Stimulated activated effector memory CD8-positive, alpha-beta T cell treated with anti-CD3 and anti-CD28 coated beads, Interleukin-12 subunit alpha, Interleukin-12 subunit beta, amount 100 ng/mL, for 72 hours (primary cell): ENCODE measurements at places on chromosomes 2 and 18.
A peak's percentile ranks its signal among the peaks of the same experiment; 100 is the strongest.

DNA sequence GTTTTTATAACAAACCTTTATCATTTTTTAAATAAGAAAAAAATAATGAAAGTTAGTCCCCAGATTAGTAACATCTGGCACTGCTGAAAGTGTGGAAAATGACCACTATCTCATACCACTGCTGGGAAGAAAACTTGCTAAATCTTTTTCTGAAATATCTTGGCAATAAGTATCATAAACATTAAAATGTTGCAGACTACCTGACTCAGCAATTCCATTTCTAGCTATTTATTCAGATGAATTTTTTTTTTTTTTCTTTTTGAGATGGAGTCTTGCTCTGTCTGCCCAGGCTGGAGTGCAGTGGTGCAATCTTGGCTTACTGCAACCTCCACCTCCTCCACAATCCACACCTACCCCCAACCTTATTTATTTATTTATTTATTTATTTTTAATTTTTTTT is 35.3 kb upstream of the SOS1 start:
- no peak for DNase-seq

GRCh38 chr18:8960740-8961657 is 141.5 kb upstream of the NDUFV2 start:
- no peak for DNase-seq

GRCh38 chr2:59277671-59278070 is 1036.5 kb upstream of the FANCL start:
- DNase-seq: no peak

DNA sequence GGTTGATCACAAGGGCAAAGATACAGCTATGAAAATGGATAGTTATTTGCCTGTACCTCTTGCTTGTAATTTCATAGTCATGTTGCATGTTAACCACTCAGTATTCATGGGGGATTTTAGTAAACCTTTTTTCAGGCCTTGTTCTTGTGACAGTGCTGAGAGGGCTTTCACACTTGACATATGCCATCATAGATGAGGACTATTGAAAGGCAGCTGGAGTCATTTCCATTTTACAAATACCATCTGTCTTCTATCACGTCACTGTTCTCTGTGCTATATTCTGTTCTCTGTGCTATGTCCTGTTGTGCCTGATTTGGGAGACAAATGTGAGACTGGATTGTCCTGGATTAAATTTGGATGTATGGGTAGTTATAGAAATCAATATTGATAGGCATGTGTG is 131.7 kb downstream of the LYPD6B start:
- no peak for DNase-seq

DNA sequence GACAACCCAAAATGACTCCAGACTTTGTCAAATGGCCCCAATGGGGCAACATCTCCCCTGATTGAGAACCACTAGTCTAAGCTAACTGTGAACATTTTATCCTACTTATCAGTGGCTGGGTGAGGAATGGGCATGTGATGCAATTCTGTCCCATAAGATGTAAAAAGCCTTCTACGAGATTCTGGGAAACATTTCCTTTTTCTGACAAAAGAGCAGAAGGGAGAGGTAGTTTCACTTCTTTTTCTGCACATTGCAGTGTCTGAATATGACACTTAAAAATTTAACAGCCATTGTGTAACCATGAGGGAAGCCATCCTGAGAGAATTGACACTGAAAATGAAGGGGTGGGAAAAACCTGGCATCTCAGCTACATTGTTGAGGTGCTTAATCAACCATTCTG is 17.3 kb upstream of the MARCHF4 start:
- no peak for DNase-seq

- DNase-seq: no peak
Observed at GRCh38 chr2:29276151-29276550, 160.9 kb downstream of the CLIP4 start.

- DNase-seq: no peak
Observed at GRCh38 chr2:223952280-223952968, 4.8 kb upstream of the MRPL44 start.

- DNase-seq: no peak
Observed at GRCh38 chr18:55340998-55341397, 247.0 kb downstream of the TCF4 start.

DNA sequence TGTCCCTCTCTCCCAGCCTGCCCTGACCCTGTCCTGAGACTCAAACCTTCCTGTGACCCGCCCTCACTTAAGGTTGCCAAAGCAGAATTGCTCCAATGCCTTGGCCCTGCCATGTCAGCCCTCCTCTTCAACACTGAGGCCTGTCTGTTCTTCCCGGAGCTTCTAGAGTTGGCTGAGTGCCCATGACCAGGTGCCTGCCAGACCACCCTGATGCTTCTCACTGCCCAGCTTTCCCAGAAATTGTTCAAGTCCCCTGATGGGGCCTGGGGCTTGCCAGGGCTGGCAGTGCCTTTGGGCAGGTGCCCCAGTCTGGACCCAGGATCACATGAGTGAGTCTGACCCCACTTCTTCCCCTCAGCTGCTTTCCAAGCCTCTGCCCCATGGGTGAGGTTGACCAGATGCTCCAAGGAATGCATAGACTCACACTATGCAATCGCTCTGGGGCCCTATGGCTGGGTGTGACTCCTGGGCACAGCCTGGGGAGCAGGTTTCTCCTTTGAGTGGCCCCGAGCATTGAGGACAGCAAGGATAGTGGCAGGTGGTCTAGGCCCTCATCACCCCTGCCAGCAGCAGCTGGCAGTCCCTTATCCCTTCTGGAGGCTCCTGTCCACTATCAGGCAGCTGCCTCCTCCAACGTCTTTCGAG is 3.1 kb upstream of the INPP5D start:
- DNase-seq: no peak

DNA sequence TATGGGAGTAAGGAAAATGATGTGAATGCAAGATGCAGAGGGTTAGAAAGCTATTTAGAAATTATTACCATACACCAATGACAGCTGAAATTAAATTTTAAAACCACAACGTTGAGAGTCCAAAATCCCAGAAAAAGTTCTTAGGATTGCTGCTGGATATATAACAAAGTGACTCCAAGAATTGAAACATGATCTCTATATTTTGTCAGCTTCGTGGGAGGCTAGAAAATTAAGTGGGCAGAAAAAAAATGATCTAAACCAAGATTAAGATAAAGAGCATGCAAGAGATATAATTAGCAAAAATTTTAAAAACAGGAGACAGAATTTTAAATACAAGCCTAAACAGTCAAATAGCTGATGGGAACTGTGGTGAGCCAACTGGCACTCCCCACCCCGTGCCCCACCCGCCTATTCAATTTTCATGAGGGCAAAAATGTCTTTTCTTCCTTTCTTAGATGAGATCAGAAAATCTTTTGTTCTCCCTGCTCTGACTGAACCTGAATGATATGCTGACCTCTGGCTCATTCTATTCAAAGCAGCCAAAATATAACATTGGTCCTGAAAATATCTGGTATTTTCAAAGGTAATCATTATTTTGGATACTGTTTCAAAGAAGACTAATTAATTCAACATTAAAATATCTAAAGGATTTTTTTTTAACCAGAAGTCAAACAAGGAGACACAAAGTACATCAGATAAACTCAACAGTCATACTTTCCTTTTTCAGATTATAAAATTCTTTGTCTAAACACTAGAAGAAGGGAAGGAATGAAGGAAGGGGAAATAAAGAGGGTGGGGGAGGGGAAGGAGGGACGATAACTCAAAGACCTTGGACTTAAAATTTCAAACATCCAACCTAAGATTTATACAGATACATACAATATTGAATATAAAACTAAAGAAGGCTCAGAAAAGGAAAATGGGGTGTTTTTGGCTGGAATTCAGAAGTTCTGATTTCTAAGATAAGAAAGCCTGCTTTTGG is 12.2 kb downstream of the KANSL3 start:
- no peak for DNase-seq

DNA sequence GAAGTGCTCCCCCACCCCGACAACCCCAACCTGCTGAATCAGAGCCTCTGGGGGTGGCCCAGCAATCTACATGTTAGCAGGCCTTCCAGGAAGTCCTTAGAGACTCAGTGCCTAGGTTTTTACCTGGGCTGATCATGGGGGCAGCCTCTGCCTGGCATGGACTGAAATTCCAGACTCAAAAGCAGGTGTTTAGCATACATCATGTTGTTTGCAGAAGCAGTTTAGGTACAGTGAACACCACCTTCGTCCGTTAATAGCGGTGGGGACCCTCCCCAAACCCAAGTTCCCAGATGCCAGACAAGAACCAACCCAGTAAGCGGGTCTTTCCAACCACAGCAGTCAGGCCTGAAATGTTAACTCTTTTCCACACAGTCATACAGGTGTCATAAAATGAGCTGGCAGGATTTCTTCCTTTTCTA is 26.4 kb upstream of the GALR1 start:
- peak; percentile 56 for DNase-seq

- DNase-seq: no peak
Observed at GRCh38 chr18:13614641-13615288, 111.6 kb downstream of the FAM210A start.

- no peak for DNase-seq
Observed at GRCh38 chr2:62150597-62151305, 45.2 kb upstream of the B3GNT2 start.

GRCh38 chr2:60794271-60794863 is 38.3 kb downstream of the PAPOLG start:
- no peak for DNase-seq

- DNase-seq: no peak
Observed at GRCh38 chr2:71113843-71114242, 16.2 kb downstream of the MCEE start.

- DNase-seq: no peak
Observed at GRCh38 chr2:199025146-199025545, 432.6 kb downstream of the SATB2 start.

GRCh38 chr18:46891742-46892214 is 25.5 kb downstream of the PIAS2 start:
- DNase-seq: no peak

GRCh38 chr18:11873670-11874340 is 22.6 kb downstream of the CHMP1B start:
- no peak for DNase-seq

DNA sequence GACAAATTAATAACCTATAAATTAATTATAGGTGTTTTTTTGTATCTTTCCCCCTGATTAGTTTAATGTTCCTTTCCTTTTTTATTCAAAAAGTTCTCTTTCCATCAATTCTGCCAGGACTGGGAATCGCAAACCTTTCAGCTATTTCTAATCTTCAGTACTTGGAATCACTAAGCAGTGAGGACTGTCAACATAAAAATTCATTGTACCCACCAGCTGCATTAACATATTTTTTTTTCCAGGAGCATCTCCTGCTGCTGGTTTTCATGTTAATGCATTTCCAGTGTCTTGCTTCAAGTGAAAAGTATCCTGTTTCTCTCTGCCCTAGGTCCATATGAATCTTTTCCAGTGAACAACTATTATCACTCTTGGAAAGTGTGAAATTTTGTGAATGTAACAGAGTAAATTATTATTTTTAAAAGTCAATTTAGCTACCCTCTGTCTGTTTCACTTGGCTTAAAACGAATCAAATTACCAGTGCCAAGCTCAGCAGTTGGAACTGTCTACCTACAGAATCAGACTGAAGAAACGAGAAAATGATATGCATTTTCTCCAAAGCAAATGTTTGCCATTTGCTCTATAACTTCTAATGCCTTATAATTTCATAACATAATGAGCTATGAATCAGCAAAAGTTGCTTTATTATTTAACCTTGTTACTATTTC is 804.4 kb downstream of the EPHA4 start:
- no peak for DNase-seq

- no peak for DNase-seq
Observed at GRCh38 chr2:179338681-179339080, 74.0 kb upstream of the SESTD1 start.

GRCh38 chr18:51110073-51110797 is 80.2 kb downstream of the SMAD4 start:
- DNase-seq: peak; percentile 73

- DNase-seq: peak; percentile 70
Observed at GRCh38 chr2:109128048-109128615, 873 bp upstream of the SH3RF3 start.

DNA sequence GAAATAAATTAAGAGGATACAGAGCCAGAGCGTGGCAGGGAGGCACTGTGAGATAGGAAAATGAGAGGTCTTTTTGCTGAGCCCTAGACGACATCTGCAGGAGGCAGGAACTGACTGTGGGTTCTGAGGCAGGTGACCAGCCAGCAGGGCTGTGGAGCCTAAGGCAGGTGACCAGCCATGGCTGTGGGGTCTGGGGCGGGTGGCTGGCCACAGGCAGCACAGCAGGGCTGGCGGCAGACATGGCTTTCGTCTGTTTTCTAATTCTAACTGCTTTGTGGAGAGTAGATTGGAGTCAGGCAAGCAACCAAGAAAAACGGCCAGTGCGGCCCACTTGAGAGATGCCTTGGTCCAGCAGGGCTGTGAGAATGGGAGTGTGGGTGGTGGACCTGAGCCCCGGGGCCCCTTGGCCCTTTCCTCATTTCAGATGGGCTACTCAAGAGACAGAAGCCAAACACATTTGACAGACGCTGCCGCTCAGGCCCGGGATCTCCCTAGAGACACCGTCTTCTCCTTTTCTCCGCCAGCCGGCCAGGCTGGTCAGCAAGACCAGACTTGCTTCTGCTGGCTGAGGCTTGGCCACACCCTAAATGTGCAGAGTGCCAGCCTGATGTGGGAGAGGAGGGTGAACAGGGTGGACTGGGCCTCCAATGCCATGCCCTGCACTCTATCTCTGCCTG is 19.7 kb upstream of the GNAL start:
- DNase-seq: peak; percentile 26
